Retina (tissue), 1 donor: ENCODE measurements at places on chromosomes 13 and 19.

DNA sequence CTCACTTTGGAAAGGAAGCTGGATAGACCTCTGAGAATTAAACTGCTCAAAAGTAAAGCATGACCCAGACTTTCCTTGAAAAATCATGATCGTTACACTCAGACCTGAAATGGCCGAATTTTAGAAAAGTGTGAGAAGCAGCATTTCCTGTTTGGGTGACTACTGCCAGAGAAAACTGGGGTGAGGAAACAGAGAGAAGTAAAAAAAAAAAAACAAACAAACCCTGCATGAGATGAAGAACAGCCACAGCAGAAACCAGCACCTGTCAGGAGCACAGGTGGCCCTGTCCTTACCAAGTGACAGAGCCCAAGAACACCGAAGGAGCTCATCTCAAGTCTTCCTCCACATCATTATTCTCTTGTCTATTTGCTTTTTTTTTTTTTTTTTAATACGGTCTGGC, 12.0 kb upstream of the ADPRHL1 start:
- DNase-seq: no peak

GRCh38 chr19:57096685-57097361, 23.0 kb upstream of the USP29 start:
- no peak for DNase-seq

- DNase-seq: no peak
These were observed 7.1 kb upstream of the SAMD1 start for GRCh38 chr19:14097532-14098151.

DNA sequence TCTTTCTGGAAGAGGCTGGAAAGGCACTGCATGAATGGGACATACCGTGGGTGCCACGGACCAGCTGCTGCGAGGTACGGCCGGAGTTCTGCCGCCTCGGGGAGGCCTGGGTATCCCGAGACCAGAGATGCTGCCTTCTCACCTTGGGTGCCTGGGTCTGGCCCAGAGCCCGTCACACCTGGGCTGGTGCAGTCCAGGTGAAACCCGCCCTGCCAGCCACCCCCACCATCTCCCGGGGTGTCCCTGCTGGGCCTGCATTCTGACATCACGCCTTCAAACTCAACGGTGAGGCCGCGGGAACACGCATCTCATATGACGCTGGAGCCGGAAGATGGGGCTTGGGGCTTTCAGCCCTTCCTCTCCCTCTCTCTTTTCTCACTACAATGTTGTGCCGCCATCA, 98.0 kb downstream of the GADD45B start:
- no peak for DNase-seq

GRCh38 chr19:37902668-37903067, 3.7 kb downstream of the WDR87 start:
- DNase-seq: peak; percentile 79

GRCh38 chr13:62085337-62086229, 669.9 kb upstream of the PCDH20 start:
- DNase-seq: peak; percentile 32

DNA sequence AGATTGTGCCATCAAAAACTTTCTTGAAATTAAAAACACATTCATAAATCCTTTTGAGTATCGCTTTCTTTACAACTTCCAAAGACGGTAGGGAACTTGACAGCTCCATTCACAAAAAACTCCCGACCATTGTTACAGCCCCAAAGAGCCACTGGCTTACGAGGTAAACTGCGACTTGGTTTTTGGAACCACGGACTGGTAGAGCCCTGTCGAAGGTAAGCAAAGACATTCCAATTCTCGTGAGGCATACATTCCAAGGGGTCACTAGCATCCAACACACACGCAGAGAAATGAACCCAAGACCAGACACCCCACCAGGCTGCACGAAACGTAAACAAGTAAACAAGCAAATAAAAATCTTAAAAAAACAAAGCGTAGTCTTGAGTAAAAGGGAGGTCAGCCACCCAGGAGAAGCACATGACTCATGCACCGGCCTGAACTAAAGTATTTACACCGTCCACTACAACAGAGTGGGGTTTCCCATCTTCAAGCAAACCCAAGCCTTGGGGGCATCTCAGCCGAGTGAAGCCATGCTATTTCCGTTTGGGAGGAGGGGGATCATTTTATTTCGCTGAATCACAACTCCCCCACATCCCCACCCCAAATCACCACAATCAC, 1.4 kb downstream of the BRD4 start:
- no peak for DNase-seq

DNA sequence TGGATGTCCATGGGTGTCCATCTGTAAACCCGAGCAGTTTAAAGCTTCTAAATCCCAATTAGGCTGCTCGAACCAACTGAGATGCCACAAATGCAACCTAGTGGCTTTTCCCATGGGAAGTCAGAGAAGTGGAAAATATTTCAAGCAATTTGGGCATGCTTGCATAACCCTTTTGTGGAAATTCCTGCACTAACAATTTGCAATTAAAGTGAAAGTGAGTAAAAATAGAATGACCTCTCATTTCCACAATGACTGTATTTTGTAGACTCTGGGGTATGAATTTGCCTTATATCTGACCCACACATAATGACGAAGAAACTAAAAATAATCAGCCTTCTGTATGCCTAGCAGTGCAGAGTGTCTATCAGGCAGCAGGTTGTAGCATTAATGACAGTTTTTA, 91.8 kb upstream of the TSC22D1 start:
- peak; percentile 67 for DNase-seq

- DNase-seq: peak; percentile 83
These were observed 131.3 kb downstream of the STK24 start for GRCh38 chr13:98445340-98446233.
